Heart right ventricle (tissue), 16 donors: ENCODE measurements at places on chromosomes 12 and 14. TPM values are rescaled to one million over a fixed set of nuclear protein-coding genes. Genes with fewer than 3 reads are reported as not detected.
A peak's percentile ranks its signal among the peaks of the same experiment; 100 is the strongest.

GRCh38 chr14:101228949-101229541 is 325.5 kb upstream of the RTL1 start:
- H3K27me3 ChIP-seq = no peaks in the 10 kb centered on the region
- no peaks in the 10 kb centered on the region for H3K36me3 ChIP-seq
- H3K27ac ChIP-seq = no peak overlapping the region
- no peaks in the 10 kb centered on the region for H3K4me1 ChIP-seq
- DNase-seq = no peak

GRCh38 chr14:75132382-75133086 is 5.7 kb upstream of the NEK9 start:
- H3K4me3 ChIP-seq = no peak overlapping the region
- peaks cover 15% of the 10 kb centered on the region for H3K4me1 ChIP-seq
- peak; percentile 73 for DNase-seq
- H3K36me3 ChIP-seq = no peaks in the 10 kb centered on the region

DNA sequence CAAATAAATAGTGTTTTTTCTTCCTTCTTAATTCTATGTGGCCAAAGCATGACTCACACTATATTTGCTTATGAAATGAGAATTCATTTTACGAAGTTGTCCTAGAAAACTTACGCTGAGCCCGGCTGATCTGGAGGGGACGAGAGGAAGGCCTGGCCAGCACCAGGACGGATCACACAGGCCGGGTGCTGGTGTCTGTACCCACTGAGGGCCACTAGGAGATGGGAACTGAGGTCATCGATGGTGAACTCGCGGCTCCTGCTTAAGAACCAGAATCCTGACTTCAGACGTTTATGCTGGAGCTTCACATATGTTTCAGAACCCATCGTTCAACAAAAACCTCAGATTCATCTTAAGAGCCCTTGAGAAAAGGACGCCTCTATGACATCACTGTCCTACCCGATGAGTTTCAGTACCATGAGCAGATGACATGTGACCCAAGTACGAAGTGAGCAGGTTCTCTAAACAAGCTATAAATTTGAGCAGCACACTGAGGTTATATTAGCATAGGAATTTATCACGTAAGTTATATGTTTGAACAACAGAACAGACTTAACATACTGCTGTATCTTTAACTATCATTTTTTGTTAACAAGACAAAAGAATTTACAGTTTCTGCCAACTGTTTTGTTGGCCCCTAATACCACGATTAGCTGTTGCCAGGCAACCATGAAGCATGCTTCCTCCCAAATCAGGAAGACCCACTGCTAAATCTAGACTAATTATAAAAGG is 111.9 kb downstream of the FOXN3 start:
- peaks cover 58% of the 10 kb centered on the region for H3K4me1 ChIP-seq
- DNase-seq = peak; percentile 47
- H3K27ac ChIP-seq = peak overlapping the region; percentile 95
- no peaks in the 10 kb centered on the region for H3K27me3 ChIP-seq
- H3K36me3 ChIP-seq = no peaks in the 10 kb centered on the region
- no peak overlapping the region for H3K4me3 ChIP-seq

DNA sequence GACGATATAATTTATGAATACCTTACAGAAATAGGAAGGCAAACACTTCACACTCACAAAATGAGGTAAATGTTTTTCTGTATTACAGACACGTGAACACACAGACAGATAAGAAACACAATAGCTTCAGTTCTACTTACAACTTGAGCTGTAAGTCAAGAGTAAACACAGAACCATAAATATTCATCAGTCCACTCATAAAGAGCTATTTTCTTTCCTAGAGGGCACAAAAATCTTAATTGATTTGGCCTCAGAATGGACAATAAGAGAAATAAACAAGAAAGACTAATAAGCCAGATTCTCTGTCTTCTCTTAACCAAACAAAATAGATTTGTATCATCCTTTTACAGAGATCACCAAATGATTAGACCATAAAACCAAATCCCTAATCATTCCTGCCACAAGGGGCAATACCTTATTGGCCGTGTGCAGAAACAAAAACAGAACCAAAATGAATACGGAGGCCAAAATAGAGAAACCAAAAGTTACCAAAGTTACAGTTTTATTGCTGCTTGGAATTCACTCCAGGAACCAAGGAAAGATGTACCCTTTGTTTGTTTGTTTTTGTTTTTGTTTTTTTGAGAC is 38.1 kb upstream of the GARIN2 start:
- no peaks in the 10 kb centered on the region for H3K4me1 ChIP-seq
- DNase-seq = no peak
- no peak overlapping the region for H3K4me3 ChIP-seq
- H3K36me3 ChIP-seq = no peaks in the 10 kb centered on the region

GRCh38 chr12:66516133-66516532 is 162.7 kb downstream of the GRIP1 start:
- no peak for DNase-seq
- no peak overlapping the region for H3K27ac ChIP-seq
- H3K4me1 ChIP-seq = no peaks in the 10 kb centered on the region
- H3K4me3 ChIP-seq = no peak overlapping the region
- no peaks in the 10 kb centered on the region for H3K36me3 ChIP-seq

DNA sequence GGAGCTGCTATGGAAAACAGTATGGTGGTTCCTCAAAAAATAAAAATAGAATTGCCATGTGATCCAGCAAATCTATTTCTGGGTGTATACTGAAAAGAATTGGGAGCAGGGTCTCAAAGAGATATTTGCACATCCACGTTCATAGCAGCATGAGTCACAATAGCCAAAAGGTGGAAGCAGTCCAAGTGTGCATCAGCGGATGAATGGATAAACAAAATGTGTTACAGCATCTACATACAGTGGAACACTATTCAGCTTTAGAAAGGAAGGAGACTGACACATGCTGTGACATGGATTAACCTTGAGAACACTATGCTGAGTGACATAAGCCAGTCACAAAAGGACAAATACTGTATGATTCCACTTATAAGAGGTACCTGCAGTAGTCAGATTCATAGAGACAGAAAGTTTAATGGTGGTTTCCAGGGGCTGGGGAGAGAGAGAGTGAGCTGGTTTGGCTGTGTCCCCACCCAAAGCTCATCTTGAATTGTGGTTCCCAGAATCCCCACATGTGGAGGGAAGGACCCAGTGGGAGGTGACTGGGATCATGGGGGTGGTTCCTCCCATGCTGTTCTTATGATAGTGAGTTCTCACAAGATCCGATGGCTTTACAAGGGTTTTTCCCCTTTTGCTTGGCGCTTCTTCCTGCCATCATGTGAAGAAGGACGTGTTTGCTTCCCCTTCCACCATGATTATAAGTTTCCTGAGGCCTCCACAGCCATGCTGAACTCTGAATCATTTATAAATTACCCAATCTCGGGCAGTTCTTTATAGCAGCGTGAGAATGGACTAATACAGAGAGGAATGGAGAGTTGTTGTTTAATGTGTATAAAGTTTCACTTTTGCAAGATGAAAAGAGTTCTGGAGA is 17.6 kb upstream of the TBC1D30 start:
- no peaks in the 10 kb centered on the region for H3K4me1 ChIP-seq
- DNase-seq = no peak
- H3K27ac ChIP-seq = no peak overlapping the region
- no peaks in the 10 kb centered on the region for H3K27me3 ChIP-seq
- no peak overlapping the region for H3K4me3 ChIP-seq
- no peaks in the 10 kb centered on the region for H3K36me3 ChIP-seq

DNA sequence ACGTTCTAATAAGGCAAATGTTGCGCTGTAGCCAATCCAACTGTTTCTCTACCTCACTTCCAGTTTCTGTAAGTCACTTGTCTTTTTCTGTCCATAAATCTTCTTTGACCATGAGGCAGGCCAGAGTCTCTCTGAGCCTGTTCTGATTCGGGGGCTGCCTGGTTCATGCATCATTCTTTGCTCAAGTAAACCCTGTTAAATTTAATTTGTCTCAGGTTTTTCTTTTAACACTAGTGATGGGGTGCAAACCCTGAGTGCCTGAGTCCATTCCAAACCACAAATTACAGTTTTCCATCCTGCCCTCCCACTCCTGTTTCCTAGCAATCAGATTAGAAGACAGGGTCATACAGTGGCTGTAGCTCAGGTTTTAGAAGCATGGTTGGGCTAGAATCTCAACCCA is 41.9 kb downstream of the VWF start:
- no peak overlapping the region for H3K4me3 ChIP-seq
- peak overlapping the region; percentile 78 for H3K27ac ChIP-seq
- no peaks in the 10 kb centered on the region for H3K27me3 ChIP-seq
- no peak for DNase-seq

- peaks cover 8% of the 10 kb centered on the region for H3K4me1 ChIP-seq
- H3K4me3 ChIP-seq = no peak overlapping the region
- H3K27me3 ChIP-seq = no peaks in the 10 kb centered on the region
- no peak for DNase-seq
Measured at GRCh38 chr12:62763312-62763711, 171.6 kb downstream of the PPM1H start.

DNA sequence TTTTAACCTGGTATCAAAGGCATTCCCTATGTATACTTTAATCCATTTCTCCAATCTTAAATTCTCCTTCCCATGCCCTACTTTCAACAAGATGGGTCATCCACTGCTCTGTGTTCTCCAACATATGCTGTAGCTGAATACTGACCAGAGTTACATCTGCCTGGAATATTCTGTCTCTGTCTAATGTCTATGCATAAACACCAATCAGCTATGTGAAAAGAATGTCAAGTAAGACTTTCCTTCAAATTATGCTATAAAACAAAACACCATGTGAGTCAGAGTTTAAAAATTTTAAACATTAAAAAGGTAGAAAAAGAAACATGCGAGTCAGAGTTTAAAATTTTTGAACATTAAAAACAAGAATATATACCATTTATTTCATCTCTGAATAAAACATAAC is 19.3 kb downstream of the NT5DC3 start:
- no peak for DNase-seq
- no peaks in the 10 kb centered on the region for H3K27me3 ChIP-seq
- H3K27ac ChIP-seq = no peak overlapping the region

- no peak for DNase-seq
- no peak overlapping the region for H3K4me3 ChIP-seq
- H3K27ac ChIP-seq = no peak overlapping the region
- H3K36me3 ChIP-seq = no peaks in the 10 kb centered on the region
Measured at GRCh38 chr12:47414511-47414910, 291.3 kb downstream of the RPAP3 start.

TTC9 gene
- 0.91 TPM for total RNA-seq

MSRB3 gene
- total RNA-seq = 98.2 TPM

PRH2 gene
- total RNA-seq = not detected
